ENCODE measurements at places on chromosomes 4 and X.
A peak's percentile ranks its signal among the peaks of the same experiment; 100 is the strongest.

GRCh38 chr4:20288846-20289512 is 37.3 kb downstream of the SLIT2 start:
- ATAC-seq: no peak

DNA sequence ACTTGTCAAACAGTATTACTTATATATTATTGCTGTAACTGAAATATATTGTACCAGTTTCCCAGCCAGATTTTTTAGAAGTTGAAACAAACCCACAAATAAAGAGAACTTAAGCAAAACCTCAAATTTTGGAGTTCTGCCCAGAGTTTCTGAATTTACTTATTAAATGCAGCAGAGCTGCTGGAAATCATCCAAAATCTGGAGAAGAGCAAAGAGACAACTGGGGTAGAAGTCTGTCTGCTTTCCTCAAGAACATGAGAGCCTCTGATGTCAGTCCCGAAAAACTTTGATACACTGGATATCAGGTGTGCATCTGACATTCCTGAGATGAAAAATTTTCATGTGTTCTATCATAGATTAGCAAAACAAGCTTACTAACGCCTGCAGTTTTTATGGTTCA is 325.9 kb downstream of the NR3C2 start:
- no peak for ATAC-seq

DNA sequence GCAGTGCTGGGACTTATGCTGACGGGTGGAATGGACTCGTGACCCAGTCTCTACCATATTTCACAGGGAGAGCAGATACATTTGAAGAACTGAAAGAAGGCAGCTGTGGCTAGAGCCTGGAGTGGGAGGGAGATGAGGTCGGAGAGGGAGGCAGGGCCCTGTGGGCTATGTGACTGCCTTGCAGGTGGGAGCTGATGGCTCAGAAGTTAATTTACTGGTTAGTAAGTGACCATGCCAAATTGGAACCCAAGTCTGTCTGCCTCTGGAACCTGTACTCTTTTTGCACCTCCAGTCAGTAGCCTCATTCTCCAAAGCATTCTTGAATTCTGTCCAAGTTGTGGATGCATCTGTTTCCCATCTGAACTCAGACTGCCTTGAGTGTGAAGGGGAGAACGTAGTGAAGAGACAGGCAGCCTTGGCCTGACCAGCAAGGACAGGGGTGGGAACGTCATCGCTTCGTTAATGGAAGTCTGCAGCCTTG is 92.3 kb downstream of the REPS2 start:
- no peak for ATAC-seq

- no peak for ATAC-seq
Measured at GRCh38 chr4:165514739-165515138, 135.9 kb downstream of the CPE start.

DNA sequence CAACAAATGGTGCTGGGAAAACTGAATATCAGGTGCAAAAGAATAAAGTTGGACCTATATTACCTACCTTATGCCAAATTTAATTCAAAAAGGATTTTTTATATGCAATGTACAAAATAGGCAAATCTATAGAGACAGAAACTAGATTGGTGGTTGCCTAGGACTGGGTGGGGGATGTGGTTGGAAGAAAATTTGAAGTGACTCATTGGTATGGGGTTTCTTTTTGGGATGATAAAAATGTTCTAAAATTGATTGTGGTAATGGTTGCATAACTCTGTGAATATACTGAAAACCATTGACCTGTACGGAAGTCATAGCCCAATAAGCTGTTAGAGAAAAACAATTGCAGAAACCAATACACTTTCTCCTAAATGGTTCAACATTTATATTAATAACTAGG is 72.1 kb downstream of the COL4A5 start:
- ATAC-seq: no peak

- ATAC-seq: peak; percentile 69
Measured at GRCh38 chr4:39357002-39357401, 9.2 kb downstream of the RFC1 start.

- no peak for ATAC-seq
Measured at GRCh38 chr4:116385583-116385982, 699.8 kb downstream of the TRAM1L1 start.

GRCh38 chr4:59966758-59967157 is 1233.4 kb upstream of the ADGRL3 start:
- no peak for ATAC-seq

GRCh38 chr4:42786350-42787078 is 106.0 kb upstream of the GRXCR1 start:
- ATAC-seq: no peak

GRCh38 chr4:150237110-150237872 is 159.0 kb downstream of the DCLK2 start:
- ATAC-seq: no peak

DNA sequence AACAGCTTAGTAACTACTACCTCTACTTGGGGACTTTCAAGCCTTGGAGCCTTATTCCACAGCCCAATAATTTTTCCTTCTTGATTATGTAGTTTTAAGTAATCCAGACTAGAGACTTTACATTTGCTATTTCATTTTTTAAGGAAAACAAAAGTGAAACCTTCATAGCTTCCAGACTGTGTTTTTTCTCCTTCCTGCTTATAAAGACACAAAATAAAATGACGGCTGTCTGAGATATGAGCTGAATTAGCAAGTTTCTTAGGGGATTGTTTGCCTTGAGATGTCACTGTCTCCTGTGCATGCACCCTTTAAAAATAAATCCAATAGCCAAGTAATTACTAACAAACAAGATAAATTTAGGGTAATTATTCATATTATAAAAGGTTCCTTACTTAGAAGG is 78.8 kb upstream of the PACRGL start:
- no peak for ATAC-seq

DNA sequence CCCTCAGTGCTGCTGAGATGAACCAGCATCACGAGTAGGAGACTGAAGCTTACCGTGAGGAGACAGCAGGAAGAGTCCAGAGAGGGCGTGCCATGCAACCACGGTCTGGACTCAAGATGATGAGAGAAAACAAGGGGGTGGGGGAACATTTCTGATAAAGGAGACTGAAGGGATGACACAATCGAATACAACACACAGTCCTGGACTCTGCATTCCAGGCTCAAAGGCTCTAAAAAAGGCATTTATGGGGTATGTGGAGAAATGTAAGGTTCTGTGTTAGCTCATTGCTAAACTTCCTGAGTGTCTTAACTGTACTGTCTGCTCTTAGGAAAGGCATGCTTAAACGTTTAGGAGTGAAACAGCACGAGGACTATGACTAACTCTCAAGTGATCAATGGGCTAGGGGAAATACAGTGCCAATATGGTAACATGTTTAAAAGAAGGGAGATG is 20.6 kb upstream of the IRAK1 start:
- no peak for ATAC-seq

DNA sequence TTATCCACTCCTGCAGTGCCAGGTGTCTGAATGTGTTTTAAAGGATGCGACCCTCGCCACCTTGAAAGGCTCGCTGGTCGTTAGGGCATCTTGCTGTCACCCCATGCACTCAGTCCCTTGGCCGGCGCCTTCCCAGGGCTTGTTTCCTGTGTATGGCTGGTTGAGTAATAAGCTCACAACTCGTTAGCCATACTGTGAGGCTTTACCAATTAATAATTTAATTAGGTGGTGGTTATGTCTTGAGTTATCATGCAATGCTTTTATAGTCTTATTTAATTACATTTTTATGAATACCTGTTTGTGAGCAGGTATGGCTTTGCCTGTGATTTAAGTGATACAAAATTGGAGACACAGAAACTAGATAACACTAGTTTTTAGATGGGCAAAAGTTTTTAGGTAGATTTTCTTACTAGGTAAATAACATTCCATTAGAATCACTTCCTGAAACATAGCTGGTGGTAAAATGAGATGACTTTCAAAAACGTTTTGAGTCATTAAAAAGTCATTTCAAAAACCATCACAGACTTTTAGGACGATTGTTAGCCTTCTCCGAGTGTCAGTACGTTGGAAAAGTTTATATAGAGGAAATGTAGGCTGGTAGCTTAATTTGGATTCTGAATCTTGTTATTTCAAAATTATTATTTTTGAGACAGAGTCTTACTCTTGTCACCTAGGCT is 18.2 kb downstream of the PTTG2 start:
- ATAC-seq: peak; percentile 31

DNA sequence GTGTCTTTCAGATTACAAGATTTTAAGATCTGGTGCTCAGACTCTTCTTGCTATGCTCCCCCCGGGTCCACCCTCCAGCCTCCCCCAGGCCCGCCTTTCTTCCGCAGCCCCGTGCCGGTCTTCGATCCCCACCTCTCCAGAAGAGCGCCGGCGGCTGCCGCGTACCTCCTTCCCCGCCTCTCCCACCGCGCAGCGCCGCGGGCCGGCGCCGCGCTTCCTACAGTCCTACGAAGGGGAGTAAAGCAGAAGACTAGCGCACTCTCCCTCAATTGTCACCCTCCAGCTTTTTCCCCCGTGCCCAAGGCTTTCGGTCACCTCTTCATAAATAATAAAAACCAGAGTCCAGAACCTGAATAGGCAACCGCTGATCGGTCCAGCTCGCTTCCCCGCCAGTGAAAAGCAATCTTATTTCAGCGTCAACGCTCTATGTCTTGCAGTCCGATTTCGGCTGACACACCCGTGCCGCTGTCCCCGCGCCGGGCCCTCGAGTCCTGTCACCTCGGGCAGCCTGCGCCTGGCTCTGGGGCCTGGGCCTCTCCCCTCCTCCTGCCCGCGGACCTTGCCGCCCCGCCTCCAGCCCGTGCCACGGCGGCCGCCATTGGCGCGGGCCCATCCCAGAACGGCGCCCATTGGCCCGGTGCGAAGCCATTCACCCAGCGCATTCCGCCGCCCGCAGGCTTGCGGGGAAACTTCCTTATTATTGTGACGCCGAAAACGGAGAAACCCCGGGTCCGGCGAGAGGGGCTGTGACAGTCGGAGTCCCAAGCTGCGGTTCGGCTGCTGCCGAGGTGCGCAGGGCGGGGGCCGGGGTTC is at the start of gene HERC3:
Gene HERC3 (plus strand): TSS at position 694 of the 813 bp plus-strand sequence. CDS start 13,344 bp downstream, outside the sequence.
- ATAC-seq: peak; percentile 97
